ENCODE measurements at places on chromosomes 16 and 17.

DNA sequence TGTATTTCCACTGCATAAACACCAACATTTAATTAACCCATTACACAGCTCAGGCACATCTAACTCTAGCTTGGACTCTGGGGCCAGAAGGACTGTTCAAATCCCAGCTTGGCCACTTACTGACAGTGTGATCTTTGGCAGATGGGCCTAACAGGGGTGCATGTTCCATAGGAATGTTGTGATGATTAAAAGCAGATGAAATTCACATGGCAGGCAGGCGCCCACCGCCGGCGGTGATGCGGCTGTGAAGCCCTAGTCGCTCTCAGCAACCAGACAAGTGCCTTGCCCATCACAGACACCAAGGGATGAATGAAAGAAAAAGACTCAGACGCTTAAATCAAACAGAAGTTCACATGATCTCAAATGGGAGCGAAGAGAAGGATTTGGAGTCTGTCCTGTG is 84.6 kb upstream of the WSB1 start:
- DNase-seq: no peak

DNA sequence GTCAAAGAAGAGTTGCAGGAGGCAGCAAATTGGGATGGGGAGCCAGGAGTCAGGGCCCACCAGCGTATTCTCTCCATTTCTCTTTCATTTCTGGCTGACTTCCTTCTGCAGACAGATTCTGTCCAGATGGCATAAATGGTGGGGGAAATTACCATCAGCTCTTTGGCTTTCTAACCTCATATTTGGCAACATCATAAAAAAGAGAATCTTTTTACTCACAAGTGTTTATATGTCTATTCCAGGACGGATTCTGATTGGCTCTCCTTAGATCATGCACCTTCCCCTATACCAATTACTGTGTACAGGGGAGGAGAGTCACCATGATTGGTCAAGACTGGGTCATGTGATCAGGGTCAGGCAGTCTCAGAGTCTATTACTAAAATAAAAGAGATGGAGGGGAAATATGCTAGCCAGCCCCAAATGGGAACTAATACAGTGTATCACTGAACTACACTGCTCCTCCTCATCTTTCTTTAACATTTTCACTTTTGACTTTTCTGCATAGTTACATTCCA is 537.1 kb upstream of the EEF2KMT start:
- no peak for DNase-seq

DNA sequence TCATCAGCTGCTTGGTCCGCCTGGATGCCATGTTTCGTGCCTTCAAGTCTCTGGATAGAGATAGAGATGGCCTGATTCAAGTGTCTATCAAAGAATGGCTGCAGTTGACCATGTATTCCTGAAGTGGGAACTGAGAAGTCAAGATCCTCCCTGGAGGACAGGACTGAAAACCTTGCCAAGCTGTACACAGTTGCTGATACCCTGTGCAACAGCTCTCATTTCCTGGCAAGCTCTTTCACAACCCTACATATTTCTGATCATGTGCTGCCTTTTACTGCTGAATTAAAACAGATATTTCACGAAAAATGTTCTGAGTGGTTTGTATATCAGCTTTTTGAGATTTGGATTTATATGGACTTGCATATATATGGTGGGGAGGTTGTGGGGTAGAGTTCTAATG is 898 bp downstream of the CAPNS2 start:
- DNase-seq: no peak

DNA sequence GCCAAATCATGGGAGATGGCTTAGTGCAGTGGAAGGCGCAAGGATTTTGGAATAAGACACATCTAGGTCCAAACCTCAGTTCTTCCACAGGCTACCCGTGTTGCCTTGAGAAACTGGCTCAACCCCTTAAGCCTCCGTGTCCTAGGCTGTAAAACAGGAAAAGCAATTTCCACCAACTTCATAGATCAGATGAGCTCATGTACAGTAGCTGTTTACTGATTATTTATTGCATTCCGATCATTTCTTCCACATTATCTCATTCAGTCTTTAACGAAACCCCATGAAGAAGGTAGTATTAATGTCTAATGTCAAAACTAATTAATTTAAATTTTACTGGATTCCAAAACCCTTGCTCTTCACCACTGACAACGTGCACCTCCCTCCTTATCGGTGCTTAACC is 231.6 kb downstream of the GRIN2A start:
- no peak for DNase-seq

GRCh38 chr17:75751676-75752404 is 13.2 kb downstream of the GALK1 start:
- DNase-seq: no peak

GRCh38 chr17:6713130-6713917 is at the start of gene SLC13A5:
Gene SLC13A5 (minus strand): TSS chr17:6713369. CDS start chr17:6713333, 36 bp downstream.
- no peak for DNase-seq

All from brain pericyte (primary cell).